ENCODE measurements at places on chromosomes 7 and 10.

- DNase-seq, result no peak
Observed at GRCh38 chr7:43522406-43523156, 60.3 kb upstream of the STK17A start.

DNA sequence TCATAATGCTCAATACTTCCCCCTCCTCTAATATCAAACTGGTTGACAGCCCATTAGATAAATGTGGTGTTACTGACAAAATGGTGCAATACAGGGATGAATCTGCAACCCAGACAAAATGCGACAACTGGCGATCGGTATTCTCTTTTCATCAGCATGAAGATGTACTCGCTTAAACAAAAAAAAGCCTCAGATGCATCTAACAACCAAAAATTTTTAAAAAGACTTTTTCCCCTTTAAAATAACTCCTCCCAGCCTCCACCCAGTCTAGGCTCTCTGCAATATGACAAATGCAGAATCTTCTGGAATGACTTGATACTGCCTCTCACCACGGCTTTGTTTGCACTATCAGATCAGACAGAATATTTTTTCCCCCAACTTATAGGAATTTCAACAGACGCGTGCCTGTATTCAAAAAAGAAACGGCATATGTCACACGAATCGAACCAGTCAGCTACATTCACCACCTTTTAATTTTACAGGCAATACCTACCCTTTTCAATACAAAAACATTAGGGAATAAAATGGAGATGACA, 1.2 kb downstream of the YWHAG start:
- no peak for DNase-seq

DNA sequence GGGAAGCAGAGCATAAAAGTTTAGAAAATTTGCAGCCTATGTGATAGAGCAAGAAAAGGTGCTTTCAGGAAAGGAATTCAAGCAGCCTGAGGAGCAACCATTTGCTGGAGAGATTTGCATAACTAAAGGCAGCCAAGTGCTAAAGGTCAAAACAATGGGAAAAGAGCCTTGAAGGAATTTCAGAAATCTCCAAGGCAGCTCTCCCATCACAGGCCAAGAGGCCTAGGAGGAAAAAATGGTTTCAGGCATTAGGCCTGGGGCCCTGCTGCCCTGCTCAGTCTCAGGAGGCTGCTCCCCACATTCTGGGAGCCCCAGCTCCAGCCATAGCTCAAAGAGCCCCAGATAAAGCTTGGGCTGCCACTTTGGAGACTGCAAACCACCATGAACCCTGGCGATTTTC, 95.9 kb upstream of the UNC5B start:
- no peak for DNase-seq

GRCh38 chr10:96858706-96859050, 26.6 kb downstream of the LCOR start:
- DNase-seq, result no peak

GRCh38 chr10:73974309-73974946, 23.5 kb upstream of the VCL start:
- no peak for DNase-seq

DNA sequence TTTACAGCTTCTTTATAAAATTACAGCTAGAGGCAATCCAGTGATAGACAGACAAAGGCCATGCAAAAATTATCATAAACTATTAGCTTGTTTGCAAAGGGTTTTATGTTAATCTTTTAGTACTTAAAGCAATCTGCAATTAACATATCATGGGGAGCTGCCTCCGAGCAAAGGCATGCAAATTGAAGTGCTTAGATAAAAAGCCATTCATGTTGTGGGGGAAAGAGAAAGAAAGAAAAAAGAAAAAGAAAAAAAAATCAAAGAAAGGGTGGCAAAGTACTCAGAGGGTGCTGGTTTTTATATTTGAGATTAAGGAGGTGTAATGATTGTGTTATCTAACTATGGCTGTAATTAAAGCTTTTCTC, 799.5 kb downstream of the LRMDA start:
- no peak for DNase-seq

GRCh38 chr7:103387242-103387641, 39.8 kb downstream of the PSMC2 start:
- DNase-seq, result no peak

- no peak for DNase-seq
Observed at GRCh38 chr7:24716480-24717246, 40.6 kb downstream of the GSDME start.

GRCh38 chr10:72954596-72955554, at the start of gene PLA2G12B:
PLA2G12B (minus strand) TSS chr10:72954806; CDS start chr10:72954685, 121 bp downstream.
- no peak for DNase-seq

- no peak for DNase-seq
Observed at GRCh38 chr7:29196191-29196590, 1.6 kb downstream of the CHN2 start.

DNA sequence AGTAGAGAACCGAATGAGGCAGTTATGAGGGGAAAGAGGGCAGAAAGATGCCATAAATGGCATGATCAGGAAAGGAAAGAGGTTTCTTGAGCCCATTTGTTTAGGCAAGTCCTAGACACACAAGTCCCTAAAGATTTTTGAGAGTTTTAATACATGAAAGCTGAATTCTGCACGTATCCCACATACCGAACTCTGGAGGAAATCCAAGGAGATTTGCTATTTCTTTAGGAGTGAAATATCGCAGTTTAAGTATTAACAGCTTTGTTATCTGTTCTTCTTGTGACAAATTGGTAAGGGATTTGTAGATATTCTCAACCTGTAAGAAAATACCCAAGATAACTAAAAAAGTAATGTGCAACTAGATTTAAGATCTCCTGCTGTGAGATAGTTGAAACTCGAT, 23.7 kb upstream of the CUBN start:
- DNase-seq, result no peak

- no peak for DNase-seq
Observed at GRCh38 chr7:47574482-47575329, 7.2 kb downstream of the TNS3 start.

GRCh38 chr10:2979306-2979705, 88.0 kb upstream of the PFKP start:
- no peak for DNase-seq

DNA sequence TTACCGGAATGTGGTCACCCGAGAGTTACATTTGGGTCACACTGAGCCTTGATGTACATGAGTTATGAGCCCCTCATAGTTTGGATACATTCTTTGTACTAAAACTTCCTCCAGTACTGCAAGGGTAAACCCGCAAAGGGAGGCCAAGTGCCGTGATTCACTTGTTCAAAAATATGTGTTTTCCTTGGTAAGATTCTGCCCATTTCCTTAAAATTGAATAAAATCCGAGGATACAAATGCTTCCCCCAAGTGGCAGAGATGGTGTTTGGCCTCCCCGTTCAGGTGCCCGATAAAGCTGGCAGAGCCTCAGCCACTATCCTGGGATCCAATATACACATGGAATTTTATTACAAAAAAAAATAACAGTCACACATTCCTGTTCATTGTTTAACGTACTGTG, 268.3 kb downstream of the DIP2C start:
- no peak for DNase-seq

GRCh38 chr10:114364726-114365125, 39.6 kb downstream of the AFAP1L2 start:
- DNase-seq, result no peak

- no peak for DNase-seq
Observed at GRCh38 chr7:44743750-44744149, 4.9 kb upstream of the ZMIZ2 start.

GRCh38 chr7:86747698-86748097, 104.0 kb downstream of the GRM3 start:
- DNase-seq, result no peak

DNA sequence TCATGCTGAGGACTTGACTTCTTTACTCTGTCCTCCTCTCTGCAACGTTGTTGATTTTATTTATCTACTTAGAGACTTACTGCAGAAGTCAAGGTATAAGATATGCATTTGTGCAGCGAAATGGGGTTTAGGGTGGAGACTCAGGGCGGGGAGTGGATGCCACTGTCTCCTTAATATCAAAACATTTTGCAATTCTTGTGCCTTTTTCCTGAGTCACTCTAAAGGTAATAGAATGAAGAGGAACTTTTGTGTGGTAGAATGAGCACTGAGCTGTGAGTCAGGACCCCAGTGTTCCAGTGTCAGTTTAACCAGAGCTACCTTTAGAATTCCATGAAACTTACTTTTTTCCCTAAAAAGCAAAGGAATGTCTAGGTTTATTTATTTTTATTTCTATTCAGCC, 78.2 kb downstream of the VTI1A start:
- DNase-seq, result no peak

GRCh38 chr7:19939746-19940145, 166.3 kb upstream of the TMEM196 start:
- DNase-seq, result no peak

- DNase-seq, result no peak
Observed at GRCh38 chr7:5278766-5279165, 4.0 kb upstream of the SLC29A4 start.

GRCh38 chr7:27605689-27606269, 56.9 kb downstream of the HIBADH start:
- DNase-seq, result no peak

- no peak for DNase-seq
Observed at GRCh38 chr10:118488710-118489497, 106.5 kb downstream of the PRLHR start.

DNA sequence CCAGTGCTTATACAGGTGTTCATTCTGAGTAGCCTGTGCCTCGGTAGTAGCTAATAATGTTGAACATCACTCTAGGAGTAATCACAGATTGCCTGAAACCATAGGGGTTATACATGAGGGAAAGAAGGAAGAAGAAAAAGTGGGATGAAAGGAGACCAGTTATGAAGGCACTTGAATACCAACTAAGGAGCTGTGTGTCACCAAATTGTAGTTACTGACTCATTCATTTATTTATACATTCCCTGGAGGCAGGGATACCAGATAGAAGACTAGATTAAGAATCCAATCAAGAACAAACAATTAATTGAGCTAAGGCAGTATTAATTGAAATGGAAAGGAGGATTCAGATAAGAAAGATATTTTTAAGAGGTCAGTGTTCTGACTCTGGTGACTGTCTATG, 129.6 kb upstream of the PRPS1L1 start:
- no peak for DNase-seq

- DNase-seq, result no peak
Observed at GRCh38 chr10:32454148-32454547, 8.2 kb downstream of the CCDC7 start.

- DNase-seq, result no peak
Observed at GRCh38 chr10:22931948-22932347, 4.1 kb downstream of the ARMC3 start.

GRCh38 chr7:147980826-147981813, 609.4 kb upstream of the C7orf33 start:
- DNase-seq, result no peak

DNA sequence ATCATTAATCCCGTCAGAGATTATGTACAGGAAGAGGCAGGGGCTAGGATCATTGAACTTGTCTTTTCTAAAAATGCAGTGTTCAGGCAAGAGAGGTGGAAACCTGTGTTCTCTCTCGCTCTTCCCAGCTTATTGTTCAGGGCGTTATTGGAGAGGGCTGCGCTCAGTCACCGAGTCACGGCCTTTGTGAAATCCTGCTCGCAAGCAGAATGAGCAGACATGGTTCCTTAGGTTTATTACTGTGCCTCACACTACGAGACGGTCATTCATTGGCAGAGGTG, 631 bp upstream of the PRKRIP1 start:
- no peak for DNase-seq

DNA sequence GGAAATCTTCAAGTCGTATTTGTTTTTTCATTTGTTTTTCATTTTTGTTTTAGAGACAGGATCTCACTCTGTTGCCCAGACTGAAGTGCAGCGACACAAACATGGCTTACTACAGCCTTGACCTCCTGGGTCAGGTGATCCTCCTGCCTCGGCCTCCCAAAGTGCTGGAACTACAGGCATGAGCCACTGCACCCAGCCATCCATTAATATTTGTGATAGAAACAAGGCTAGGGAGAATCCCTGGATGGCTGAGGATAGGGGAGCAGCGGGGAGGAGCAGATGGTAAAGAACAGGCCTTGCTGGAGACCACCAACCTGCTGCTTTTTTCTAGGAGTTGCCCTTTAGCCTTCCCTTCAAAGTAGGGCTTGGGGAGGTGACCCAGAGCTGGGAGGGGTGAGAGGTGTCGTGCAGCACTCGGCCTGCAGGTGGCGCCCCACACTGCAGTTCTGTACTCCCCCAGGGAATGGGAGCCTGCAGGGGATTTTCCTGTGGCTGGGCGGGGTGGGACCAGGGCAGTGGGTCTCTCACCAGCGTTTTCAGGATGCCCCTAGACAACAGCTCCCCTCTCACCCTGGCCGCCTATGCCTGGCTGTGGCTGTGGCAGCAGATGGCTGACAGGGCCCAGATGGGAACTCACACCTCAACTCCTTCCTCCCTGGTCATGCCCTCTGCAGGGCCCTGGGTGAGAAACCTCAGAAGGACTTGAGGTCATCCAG, 12.6 kb upstream of the CDH23 start:
- DNase-seq, result no peak

GRCh38 chr7:70372768-70373515, 759.0 kb upstream of the GALNT17 start:
- no peak for DNase-seq

GRCh38 chr7:108384716-108385483, 71.3 kb downstream of the NRCAM start:
- DNase-seq, result no peak

DNA sequence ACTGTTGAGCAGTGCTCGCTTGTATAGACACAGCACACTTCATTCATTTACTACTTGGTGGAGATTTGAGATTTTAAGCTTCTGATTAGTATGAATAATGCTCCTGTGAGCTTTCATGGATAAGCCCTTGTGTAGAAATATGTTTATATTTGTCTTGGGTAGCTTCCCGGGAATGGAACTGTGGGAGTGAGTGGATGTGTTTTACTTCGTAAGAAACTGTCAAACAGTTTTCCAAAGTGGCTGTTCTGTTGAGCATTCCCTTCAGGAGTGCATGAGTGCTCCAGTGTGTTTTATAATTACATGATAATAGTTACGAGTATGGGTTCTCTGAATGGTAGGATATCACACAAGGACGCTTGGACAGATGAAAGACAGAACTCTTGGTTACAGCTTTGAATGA, 49.4 kb downstream of the VWC2 start:
- no peak for DNase-seq

DNA sequence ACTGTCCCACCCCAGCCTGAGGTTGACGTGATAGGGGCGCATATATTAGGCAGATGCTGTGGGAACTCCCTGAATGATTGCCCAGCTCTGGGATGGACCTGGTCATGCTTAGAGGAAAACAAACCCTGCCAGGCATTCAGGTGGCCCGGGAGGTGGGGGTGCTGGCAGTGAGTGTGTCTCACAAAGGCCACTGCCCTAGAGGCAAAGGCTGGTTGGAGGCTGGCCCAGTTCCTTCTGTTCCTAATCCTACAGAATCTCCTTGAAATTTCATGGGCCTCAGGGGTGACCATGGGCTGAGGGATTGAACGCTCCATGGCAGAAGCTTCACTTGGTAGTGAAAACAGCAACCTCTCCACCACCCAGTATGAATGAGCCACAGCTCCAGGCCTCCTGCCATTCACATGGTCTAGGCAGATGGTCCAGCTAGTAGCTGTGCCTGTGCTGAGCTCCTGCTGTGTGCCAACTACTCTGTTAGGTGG, 25.6 kb downstream of the ADRA2A start:
- no peak for DNase-seq

- no peak for DNase-seq
Observed at GRCh38 chr7:26858735-26859134, 5.7 kb downstream of the SKAP2 start.

- no peak for DNase-seq
Observed at GRCh38 chr10:7797582-7797981, 9.6 kb downstream of the ATP5F1C start.

GRCh38 chr10:99914236-99914635, 95.5 kb downstream of the DNMBP start:
- no peak for DNase-seq

- DNase-seq, result no peak
Observed at GRCh38 chr7:121985476-121986030, 112.6 kb downstream of the PTPRZ1 start.

All from NCI-H1048 (cell line).